ENCODE measurements at places on chromosomes 4 and X.

DNA sequence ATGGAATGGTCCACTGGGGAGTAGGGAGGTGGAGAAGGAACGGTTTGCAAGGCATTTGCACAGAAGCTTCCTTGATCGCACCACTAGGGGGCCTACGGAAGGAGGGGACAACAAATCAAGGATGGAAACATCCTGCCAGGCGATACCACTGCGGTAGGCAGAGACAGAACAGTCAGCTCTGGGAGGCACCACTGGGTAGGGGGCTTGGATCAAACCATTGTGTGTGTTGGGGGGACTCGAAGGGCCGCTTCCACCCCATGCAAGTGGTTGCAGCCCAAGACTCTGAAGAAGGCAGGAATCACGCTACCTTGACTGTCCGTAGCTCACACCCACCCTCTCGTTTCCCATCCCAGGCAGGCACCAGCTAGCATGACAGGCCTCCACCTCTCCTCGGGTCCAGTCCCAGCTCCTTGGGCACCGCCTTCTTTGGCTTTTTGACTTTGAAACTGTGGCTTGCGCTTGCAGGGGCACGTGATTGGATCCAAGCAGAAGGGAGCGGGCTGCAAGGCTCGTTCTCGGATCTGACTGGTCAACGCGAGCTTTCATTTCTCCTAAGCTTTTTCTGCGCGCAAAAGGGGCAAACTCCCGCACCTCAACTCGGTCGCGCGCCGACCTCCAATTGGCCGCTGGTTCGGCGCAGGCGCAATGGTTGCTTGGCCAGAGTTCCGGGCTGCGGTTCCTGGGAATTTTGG is 28.4 kb downstream of the GAGE1 start:
- DNase-seq, result no peak

GRCh38 chrX:14607446-14607985 is 78.2 kb downstream of the GLRA2 start:
- DNase-seq, result no peak

DNA sequence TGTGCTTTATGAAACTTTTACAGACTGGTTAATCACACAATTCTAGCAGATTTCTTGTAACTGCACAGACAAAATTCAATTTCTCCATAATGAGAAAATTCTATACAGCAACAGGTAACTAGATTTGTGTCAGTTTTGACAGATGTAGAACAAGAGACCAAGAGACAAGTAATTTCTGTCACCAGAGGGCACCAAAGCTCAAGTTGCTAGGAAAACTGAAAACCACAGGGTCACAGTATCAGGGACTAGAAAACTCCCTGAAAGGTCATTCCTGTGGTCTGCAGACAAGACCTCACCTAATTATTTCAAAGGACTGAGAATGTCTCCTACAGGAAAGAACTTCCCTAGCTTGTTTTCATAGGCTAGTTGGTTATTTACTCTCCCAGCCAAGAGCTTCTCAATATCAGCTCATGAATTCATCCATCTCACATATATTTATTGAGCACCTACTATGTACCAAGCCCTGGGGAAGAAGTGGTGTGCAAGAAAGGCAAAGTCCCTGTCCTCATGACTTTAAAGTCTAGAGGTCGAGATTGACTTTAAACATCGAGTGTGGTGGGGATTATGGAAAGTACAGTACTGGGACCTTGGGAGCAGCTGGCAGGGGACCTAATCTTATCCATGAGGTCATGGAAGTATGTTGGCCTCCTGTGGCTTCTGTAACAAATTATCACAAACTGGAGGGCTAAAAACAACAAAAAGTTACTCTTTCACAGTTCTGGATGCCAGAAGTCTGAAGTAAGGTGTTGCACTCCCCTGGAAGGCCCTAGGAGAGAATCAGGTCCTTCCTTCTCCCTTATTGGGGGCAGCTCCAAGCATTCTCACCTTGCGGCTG is 47.8 kb upstream of the SETD7 start:
- DNase-seq, result no peak

GRCh38 chrX:39011454-39012221 is 210.4 kb downstream of the MID1IP1 start:
- DNase-seq, result no peak

GRCh38 chrX:76248901-76249300 is 76.0 kb downstream of the PBDC1 start:
- no peak for DNase-seq

GRCh38 chrX:129726307-129727111 is 12.3 kb upstream of the XPNPEP2 start:
- no peak for DNase-seq

DNA sequence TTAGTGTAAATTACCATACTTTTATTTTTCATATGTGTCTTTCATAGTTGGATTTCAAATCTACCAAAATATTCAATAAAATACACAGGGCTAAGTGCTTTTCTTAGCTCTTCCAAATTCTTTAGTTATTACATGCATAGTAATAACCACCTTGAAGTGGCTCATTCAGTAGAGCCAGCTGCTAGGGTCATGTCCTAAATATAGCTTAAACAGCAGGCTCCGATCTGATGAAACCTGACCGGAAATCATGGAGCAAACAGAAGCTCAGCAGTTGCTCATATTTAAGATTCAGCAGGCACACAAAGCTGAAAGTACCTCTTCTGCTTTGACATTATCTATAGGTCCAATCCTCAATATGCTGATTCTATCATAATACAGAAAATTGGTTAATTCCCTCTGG is 1470.4 kb downstream of the ADGRL3 start:
- no peak for DNase-seq

DNA sequence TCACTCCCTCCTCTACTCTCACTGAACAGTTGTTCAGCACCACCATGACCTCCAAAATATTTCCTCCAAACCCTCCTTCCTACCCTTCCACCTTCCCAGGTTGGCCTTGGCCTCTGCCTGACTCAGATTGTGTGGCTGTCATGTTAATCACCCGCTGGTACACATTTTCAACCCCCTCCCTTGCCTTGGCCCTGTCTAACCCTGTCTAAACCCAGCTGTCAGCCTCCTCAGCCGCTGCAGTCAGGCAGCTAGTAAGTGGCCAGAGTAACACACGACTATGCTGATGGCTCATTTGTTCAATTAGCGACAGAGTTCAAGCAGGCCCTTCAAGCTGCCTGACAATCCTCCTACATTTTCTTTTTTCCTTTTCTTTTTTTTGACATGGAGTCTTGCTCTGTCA is 18.0 kb downstream of the ING2 start:
- no peak for DNase-seq

GRCh38 chr4:81135501-81135900 is 79.5 kb downstream of the PRKG2 start:
- DNase-seq, result no peak

DNA sequence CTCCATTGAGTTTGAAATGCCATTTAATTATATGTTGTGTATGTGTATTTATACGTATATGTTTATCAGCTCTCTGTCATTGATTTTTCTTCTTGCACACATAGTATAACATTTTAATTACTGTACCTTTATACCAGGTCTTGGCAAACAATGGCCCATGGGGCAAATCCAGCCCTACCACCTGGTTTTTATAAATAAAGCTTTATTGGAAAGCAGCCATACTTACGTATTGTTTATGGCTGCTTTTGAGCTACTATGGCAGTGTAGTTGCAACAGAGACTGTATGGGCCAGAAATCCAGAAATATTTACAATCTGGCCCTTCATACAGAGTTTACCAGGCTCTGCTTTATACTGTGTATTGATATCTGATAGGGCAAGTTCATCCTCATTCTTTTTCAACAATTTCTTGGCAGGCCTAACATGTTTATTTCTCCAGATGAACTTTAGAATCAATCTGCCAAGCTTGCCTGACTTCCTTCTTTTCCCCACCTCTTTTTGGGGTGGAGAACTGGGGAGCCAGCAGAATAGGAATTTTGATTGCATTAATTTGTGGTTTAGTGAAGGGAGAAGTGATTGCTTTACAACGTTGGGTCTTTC is 15.8 kb downstream of the DCUN1D4 start:
- no peak for DNase-seq

DNA sequence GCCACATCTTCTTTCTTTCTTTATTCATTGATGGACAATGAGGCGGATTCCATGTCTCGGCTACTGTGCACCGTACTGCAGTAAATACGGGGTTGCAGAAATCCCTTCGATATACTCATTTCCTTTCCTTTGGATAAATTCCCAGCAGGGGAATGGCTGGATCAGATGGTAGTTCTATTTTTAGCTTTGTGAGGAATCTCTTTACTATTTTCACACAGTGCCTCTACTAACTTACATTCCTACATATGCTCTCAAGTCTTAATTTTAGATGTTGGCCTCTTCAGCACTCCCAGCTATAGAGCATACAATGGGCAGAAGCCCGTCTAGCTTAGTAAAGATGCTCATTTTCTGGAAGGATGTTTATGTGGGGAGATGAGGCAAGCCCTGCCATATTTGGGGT is 317.4 kb downstream of the ASMT start:
- DNase-seq, result no peak

- DNase-seq, result no peak
Observed at GRCh38 chrX:105114554-105115130, 105.9 kb downstream of the TEX13A start.

- no peak for DNase-seq
Observed at GRCh38 chr4:37664696-37665095, 21.5 kb downstream of the RELL1 start.

DNA sequence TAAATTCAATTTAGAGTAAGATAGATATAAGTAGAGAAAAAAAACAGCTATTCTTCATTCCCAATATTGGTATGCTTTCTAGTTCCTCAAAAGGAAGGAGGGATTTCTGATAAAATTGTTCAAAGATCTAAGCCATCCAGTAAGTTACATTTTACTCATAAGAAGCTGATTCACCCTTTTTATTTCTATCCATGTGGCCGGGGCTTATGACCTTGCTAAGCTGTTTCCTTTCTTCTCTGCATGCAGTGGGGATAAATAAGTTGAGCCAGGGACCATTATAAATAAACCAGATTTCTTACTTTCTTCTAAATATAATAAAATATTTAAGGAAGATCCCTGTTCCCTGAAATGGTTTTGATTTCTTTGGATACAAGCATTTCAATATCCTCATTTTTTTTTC is 502.3 kb downstream of the PDHA2 start:
- DNase-seq, result no peak

GRCh38 chr4:157961229-157961990 is 211.4 kb downstream of the GASK1B start:
- DNase-seq, result no peak

DNA sequence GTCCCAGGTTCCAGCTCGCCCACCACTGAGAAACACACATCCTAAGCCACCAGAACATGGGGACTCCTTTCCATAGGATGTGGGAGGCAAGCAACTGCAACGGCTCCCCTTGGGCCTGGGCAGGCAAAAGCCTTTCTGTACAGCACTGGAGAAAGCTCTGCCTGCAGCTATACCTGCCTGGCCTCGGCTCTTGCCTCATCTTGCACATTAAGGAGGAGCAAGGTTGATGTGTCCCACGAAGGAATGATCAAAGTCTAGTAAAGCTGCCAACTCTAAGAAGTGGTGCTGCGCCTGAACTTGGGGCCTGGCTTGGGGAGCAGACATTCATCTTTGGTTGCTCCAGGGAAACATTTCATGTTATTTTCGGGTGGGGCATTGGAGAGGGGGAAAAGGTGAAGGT is 19.6 kb downstream of the CCNG2 start:
- no peak for DNase-seq

DNA sequence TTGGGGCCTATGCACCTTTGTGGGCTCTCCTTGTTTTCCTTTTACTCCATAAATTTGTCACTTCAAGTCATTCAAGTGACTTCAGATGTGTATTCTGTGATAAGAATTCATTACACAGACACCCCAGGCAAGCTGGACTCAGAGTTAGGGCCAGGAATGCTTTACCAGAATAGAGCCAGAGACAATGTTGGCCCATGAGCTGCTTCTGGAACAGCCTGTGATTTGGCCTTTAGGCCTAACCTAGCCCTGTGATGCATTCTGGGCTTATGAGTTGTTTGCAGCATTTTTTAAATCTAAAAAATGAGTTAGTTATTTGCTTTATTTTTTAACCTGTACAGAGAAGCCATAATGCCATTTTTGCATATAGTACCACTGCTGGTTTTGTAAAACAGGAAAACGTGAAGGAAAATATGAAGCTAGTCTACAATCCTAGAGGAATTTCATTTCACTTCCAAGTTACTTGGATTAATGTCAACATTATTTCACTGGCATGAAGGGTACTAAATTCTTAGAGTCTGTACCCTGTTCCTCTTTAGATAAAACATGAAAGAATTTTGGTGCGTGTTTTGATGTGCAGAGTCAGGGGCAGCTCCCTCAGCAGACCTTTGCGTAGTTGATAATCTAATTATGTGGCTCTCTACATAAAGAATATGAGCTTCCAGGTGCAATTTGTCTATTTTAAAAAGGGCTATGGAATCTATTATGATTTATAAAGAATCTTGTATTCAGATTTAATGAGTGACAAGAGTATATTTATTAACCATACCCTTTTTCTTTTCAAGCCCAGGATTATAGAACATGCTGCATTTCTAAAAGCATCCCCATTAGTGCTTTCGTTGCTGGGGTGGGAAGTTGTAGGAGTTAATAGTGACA is 84.7 kb downstream of the ARHGAP10 start:
- no peak for DNase-seq

DNA sequence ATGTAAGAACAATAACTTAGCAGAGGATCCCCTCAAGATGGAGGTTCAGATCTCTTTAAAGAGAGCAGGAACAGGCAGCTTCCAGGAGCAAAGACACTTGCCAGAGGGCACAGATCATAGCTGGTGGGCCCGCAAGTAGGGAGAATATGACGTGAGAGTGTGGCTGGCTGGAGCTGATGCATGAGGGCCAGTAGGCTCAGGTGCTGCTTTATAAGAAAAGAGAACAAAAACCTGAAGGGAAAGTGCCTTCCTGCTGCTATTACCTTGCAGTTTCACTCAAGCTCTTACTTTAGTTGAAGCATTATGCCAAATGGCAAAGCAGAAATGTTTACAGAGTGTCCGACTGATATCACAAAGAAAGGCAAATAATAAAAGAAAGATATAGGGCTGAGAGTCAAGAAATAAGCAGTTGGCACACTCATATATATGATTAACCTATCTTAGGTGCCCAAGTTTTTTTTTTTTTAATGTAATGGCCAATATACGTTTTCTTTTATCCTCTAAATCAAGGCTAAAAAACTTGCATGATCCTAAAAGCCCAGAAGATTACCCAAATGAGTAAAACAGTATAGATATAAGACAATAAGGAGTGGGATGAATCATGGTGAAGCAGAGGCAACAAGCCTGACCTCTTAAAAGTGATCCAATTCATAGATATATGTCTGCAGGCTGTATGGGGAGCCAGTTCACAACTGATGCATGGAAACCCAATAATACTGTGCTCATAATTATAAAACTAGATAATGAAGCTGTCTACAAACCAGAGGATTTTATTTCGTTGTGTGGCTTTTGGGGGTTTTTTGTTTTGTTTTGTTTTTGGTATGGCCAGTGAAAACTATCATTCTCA is 12.6 kb downstream of the NR0B1 start:
- no peak for DNase-seq

- no peak for DNase-seq
Observed at GRCh38 chr4:89800012-89800516, 36.9 kb downstream of the SNCA start.

- no peak for DNase-seq
Observed at GRCh38 chr4:161926033-161926828, 237.6 kb downstream of the FSTL5 start.

GRCh38 chr4:185693548-185694215 is 118.3 kb downstream of the SORBS2 start:
- no peak for DNase-seq

GRCh38 chrX:37776283-37776986 is 3.4 kb upstream of the CYBB start:
- no peak for DNase-seq

- no peak for DNase-seq
Observed at GRCh38 chrX:124098089-124098488, 136.6 kb downstream of the STAG2 start.

GRCh38 chrX:109352066-109352588 is 129.8 kb downstream of the GUCY2F start:
- no peak for DNase-seq

- no peak for DNase-seq
Observed at GRCh38 chr4:105184316-105184980, 37.8 kb downstream of the TET2 start.
